ENCODE measurements at places on chromosomes 12 and 14.

GRCh38 chr14:33589334-33589733 is 361.5 kb downstream of the EGLN3 start:
- no peak for DNase-seq

GRCh38 chr12:18640321-18640955 is 97.4 kb downstream of the PLCZ1 start:
- no peak for DNase-seq

GRCh38 chr14:62117751-62118105 is 355.5 kb downstream of the SNAPC1 start:
- DNase-seq: no peak

DNA sequence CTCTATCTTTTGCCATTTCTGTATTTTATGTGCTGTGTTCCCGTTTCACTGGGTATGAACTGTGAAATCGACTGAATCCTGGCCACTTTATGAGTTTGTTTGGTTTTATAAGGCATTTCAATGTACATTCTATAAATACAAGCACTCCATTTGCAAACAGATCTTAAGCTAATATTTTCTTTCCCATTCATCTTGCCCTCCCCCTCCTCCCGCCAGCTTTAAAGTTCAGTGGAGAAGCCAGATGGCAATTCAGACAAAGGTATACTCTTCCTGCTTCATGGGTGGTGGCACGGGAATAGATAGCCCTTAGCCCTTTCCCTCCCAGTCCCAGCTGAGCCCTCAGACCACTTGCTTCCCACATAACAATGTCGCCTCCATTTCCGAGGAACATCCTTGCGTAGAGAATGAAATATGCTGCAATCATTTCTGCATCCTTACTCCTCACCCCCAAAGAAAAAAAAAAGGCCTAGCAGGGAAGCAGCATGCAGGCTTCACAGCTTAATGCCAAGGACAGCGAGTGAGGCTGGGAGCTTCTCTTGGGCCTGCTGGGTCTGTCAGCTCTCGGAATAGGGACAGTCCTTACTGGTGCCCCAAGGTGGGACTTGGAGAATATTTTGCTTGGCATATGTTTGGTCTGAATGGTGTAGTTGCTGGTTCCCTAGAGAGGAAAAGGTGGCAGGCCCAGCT is 52.8 kb upstream of the SRSF5 start:
- DNase-seq: no peak

DNA sequence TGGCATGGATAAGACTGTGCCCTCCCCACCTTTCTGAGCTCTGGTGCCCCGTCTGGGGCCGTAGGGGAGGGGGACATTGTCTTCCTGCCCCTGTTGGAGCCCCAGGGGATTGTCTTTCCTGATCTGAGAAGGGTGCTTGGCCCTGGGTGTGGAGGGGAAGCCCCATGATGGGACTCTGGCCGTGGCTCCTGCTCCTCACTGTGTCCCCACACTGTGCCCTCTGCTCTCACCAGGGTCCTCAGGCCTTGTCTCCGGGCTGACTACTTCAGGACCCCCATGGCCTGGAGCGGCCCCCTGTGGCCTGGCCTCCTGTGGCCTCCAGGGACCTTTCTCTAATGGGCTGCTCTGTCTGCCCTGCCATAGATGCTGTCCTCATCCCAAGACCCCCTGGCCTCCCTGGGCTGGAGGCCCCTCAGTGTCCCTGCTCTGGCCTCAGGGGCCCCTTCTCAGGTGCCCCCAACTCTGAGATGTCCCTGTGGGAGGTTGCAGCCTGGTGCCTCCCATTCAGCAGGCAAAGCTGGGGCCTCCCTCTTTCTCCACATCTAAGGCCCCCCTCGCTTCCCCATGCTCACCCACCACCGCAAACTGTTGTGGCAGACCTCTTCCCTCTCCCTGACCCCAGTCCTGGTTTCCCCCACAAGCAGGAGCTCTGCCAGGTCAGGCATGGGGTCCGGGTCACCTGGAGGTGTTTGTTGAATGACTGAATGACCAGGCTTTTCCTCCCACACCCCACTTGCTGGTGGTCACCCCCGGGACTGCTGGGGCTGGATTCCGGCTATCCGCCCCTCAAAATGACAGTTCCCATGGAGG is 4.0 kb downstream of the KIF26A start:
- no peak for DNase-seq

- no peak for DNase-seq
These were observed 129.9 kb upstream of the PDZRN4 start for GRCh38 chr12:41058266-41058665.

- no peak for DNase-seq
These were observed 186.1 kb upstream of the SLC38A2 start for GRCh38 chr12:46558677-46559076.

DNA sequence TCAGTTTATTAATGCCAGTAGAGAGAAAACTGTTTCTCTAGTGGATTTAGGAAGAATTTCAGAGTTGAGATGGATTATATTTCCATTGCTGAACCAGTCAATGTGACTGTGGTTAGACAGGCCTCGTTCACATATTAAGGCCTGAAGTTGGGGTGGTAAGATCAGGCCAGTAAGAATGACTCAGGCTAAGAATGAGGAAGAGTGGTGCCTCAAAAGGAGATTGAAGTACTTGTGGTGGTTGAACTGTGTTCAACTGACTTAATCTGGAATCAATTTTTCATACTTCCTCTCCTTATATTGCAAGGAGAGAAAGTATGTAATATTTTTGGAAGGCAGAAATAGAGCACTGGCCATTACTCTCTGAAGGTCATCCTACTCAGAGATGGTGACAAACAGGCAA is 37.8 kb upstream of the ATF7IP start:
- DNase-seq: peak; percentile 4

DNA sequence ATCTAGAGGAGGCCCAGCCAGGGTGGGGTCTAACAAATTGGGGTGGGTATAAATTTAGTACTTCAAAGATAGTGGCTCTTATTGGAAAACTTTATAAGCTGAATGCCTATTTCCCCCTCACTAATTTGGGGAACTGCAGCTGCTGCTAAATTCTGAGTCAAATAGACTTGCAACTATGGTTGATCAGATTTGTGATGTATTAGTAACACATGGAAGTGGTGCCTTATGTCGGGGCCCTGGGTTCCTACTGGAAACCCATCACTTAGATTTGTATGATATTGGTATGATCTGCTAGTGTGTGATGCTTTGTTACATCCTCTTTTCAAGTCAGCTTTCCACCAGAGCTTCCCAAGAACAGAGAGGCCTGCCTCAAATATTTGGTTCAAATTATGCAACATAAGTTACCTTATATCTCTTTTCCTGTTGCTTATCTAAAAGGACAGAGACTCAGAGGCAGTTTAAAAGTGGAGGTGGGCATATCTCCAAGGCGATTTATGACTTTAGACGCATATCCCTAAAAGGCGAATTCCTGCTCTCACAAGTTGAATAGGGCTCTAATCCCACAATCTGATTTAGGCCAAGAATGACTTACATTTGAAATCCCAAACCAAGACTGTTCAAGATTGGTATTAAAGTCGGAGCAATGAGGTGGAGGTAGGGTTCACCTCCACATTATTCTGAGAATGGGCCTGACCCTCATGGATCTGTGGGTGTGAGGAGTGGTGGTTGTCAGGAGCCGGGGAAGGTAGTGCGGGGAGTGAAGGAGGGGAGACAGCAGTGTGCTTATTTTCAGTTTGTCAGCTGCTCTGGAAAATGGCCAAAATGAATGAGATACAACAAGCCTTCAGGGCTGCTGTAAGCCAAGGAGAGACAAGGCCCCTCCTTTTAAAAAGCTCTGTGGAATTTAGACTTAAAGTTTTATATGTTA is 425.8 kb downstream of the RAD51B start:
- DNase-seq: no peak

- no peak for DNase-seq
These were observed 535.4 kb downstream of the RPS29 start for GRCh38 chr14:49050822-49051221.

DNA sequence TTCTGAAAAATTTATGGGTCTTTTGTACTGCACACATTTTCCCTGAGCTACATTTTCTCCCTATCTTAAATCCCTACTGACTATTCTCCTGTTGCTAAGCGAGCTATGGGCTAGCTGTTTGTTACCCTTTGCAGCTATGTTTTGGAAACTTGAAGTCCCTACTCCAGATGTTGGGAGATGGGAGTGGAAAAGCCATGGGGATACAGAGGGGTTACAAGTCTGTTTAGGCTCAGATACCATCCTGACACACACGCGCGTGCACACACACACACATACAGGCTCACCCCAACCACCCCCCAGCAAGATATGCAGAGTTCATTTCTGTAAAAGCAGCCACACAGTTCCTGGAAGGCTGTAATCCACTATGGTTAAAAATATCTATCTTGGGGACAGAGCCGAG is 15.8 kb downstream of the ATP5MC2 start:
- DNase-seq: no peak

DNA sequence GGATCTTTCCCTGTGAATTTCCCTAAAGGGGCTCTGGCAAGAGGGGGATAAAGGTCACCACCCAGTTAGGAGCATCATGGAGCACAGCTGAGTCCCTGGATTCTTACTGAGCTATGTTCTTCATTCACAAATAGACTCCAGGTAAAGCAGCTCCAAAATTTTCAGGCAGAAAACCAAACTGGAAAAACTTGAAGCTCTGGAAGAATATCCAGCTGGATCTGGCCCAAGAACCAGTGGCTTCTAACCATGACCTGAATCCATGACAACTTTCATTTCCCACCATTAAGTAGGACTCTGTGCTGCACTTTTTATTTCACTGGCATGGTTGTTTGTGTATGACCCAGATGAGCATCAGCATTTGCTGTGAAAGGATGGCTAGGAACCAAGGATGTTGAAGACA is 180.4 kb upstream of the FKBP4 start:
- DNase-seq: no peak

GRCh38 chr14:86999036-86999435 is 993.9 kb downstream of the GALC start:
- no peak for DNase-seq

GRCh38 chr14:77965919-77966435 is 166.1 kb downstream of the ADCK1 start:
- no peak for DNase-seq

- DNase-seq: no peak
These were observed 163.5 kb downstream of the CCER1 start for GRCh38 chr12:90791445-90791844.

DNA sequence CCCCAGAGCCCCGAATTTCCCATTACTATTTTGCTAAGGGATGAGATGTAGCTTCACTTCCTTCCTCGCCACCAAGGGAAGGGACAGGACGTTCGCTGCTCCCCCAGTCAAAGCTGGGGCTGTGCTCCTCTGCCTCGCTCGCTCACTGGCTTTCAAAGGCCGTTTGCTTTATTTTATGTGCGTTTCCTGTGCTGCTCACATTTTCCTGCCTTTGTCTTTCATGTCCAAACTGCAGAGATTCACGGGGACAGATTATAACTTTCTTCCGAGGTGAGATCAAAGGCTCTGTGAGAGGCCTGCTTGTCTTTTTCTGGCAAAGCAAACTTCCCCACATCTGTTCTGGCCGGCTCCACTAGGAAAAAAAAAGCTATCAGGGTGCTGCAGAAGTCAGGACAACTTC is 76.0 kb upstream of the FZD10 start:
- no peak for DNase-seq

DNA sequence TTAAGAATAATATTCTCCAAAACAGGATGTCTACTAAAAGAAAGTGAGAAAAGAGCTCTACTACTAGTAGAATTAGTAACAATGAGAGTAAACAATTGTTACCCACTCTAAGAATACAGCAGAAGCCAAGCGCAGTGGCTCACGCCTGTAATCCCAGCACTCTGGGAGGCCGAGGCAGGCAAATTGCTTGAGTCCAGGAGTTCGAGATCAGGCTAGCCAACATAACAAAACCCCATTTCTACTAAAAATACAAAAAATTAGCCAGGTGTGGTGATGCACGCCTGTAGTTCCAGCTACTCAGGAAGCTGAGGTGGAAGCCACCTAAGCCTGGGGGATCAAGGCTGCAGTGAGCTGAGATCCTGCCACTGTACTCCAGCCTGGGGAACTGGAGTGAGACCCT is 4.7 kb downstream of the DNAJC14 start:
- no peak for DNase-seq

DNA sequence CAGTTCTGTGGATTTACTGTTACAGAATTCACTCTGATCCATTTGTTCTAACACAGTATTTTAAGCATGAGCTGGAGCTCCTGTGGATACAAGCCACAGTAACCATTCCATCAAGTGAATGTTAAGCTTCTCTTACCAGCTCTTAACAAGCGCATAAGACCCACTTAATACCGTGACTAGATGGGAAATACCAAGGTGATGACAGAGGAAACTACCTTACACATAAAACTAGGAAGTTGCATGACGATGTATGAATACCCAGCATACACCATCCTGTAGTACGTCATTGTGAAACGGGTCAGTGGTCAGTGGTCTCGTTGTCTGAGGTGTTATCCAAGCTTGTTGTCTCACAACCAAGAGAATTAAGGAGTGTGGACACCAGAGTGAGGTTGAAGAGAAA is 2.0 kb upstream of the GALC start:
- peak; percentile 72 for DNase-seq

- DNase-seq: no peak
These were observed 190.1 kb upstream of the SYT1 start for GRCh38 chr12:78674311-78675090.

DNA sequence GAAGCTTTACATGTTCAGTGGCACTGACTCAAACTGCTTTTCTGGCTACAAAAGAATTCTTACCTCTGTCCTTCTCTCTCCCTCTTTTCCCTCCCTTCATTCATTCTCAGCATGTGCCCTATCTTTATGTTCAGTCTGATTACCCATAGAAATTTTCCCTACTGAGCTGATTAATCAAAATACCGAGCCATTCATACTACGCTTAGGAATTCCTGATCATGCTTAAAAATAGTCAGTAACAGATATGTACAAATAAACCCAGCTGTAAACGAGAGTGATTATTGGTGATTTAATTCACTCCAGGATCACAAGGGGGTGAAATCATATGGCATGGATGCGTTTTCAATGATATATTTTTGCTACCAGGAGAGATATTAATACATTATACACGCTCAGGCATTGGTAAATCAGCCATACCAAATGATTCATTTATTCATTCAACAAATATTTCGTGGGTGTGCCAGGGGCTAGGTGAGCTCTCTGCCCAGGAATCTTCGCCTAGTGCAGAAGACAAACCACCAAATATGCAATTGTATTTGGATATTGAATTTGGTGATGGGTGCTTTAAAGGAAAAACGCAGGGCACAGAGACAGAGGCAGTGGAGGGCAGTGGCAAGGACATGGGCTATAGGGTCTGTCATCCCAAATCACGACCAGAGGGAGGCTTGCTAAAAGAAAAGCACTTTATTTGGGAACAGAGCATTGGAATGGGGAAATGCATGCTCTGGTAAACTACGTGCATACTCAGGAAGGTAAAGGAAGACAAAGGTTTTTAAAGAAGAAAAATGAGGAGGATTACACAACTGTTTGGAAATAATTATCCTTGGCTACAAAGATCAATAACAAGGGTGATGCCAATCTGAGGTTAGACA is 13.9 kb upstream of the VRK1 start:
- DNase-seq: no peak

Measured in CD4-positive, alpha-beta T cell treated with Interferon gamma for 1 hour (primary cell).